Brain (organoid and tissue), 16 donors: ENCODE measurements at places on chromosomes 1 and 21.

DNA sequence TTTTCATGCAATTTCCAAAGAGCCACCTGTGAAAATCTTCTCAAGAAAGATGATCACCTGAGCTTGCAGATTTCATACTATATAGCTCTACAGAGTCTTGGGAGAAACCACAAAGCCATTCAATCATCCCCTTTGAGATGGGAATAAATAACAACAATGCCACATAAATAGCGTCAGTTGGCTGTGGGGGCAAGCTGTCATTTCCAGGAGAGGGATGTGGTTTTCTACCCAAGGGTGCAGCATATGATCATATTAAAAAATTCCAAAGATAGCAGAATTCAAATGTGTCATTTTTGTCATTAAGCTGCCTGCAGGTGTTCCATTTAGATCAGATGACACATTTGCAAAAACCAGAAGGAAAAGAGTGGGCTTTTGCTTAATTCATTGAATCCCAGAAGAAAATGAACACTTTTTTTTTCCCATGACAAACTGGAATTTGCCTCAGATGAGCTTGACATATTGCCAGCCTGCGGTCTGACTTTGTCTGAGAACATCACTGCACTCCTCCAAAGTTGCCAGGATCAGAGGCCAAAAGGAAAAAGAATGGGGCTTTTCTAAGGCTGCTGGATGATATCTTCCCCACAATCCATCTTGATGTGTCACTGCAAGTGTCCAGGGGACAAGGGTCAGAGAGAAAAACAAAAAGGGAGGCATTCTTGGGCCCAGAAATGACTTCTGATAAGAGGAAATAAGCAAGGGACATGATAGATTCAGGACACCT, 314.1 kb upstream of the USP25 start:
- DNase-seq = no peak

- DNase-seq = no peak
Observed at GRCh38 chr1:20107796-20108195, 11.5 kb downstream of the PLA2G2D start.

DNA sequence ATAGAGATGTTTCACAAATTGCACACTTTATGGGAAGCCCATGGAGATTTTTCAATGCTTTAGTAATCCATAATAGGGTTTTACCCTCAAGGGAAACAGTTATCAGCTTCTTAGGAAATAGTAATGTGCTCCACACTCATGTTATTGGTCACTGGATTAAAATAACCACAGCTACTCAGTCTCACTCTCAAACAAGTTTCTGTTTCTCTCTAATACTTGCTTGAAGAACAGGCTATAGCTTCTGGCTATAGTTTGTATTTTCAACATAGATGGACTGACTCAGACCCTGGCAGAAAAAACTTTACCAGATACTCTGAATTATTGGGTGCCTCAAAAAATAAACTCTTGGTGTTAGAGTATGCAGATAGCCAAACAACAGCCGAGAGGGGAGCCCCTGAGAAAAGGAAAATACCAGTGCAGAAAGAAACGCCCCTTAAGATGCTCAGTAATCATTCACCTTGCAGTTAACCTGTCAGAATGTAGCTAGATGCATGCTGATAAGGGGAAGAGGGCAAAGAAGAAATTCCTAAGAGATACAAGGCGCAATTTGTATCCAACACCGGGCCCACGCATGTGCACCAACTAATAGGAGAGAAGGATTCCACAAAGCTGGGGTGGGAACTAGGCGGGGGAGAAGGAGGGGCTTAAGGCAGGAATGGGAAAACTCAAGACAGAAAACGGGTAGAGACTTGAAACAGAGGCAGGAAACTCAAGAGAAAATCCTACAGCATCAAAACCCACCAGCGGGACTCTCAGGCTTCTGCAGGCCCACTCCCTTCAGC, 30.4 kb upstream of the PDE4B start:
- peak; percentile 1 for DNase-seq

DNA sequence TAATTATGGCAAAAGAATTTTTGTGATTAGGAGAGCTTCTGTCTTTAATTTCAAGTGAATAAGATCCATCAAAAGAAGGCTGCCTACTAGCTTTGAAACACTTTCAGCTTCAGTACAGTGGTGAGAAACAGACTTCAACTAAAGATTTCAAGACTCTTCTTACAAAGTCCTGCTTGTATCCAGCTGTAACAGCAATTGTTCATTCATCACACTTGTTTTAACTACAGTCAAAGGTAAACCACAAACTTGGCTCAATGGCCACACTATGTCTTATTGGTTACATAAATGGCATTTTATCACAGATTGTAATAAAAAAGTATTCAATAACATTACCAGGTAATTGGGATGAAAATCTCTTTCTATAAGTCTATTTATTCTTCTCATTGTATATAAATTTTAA, 59.2 kb downstream of the WARS2 start:
- no peak for DNase-seq

DNA sequence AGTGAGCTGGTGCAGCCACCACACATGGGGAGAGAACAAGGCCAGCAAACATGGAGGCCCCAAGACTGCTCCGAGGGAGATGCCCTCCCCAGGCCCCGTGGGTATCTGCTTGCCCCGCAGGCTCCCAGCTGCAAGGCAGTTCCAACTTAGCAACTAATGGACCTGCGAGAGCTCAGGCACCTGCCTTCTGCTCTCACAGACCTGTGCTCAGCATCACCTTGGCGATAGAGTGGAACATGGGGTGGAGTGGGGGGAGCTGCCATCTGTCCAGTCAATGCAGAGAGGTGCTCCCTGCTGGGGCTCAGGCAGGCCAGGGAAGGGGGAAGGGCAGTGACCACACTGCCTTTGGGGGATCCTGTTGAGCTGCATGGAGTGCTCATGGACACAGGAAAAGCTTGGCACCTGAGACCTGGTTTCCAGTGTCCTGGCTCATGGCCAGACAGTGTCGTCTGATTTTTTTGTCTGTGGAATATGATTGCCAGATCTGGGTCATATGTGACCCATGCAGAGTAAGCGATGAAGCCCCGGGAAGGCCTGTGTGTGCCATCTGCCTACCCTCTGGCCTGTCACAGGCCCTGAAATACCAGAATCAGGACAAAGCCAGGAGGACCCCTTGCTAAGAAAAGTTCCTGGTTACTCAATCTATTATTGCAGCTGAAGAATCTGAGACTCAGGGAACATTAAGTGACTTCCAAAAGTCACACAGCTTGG, 39.9 kb upstream of the TENT5C start:
- DNase-seq = no peak

DNA sequence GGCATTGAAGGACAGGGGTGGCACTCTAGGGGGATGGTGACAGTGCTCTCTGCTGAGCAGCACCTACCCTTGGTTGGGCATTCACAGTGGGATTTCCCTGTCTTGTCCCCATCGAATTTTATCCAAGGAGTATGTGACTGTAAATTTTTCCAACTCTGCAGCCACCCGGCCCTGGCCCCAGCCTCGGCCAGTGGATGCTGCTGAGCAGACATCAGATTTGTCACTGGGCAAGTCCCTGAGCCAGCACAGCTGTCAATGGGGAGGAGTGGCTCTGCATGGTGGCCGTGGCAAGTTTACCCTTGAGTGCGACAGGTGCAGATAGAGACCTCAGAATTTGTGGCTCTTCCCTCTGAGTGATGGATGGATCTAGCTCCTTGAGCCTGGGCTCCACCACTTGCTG, 240.2 kb upstream of the CSF3R start:
- DNase-seq = no peak

GRCh38 chr21:28487455-28488070, 505.1 kb downstream of the LTN1 start:
- DNase-seq = peak; percentile 72

- peak; percentile 11 for DNase-seq
Observed at GRCh38 chr1:72003092-72003491, 279.2 kb downstream of the NEGR1 start.

- no peak for DNase-seq
Observed at GRCh38 chr1:77636864-77637263, 45.6 kb downstream of the ZZZ3 start.

DNA sequence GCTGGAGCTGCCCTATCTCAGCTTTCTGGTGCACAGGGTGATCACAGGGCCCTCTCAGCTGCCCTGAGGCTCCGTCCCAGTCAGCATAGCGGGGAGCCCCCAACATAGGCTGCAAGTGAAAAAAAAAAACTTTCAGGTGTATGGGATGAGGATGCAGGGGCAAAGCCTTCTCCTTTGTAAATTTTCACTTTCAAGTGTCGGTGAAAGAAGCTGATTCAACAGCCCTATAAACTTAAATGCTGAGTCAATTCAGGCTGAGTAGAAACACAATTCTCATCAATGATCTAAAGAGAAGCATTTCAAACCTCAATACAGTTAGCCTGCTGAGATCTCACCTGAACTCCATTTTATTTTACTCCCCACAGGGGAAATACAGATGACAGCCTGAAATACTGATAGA, 171.2 kb downstream of the SEC16B start:
- no peak for DNase-seq

DNA sequence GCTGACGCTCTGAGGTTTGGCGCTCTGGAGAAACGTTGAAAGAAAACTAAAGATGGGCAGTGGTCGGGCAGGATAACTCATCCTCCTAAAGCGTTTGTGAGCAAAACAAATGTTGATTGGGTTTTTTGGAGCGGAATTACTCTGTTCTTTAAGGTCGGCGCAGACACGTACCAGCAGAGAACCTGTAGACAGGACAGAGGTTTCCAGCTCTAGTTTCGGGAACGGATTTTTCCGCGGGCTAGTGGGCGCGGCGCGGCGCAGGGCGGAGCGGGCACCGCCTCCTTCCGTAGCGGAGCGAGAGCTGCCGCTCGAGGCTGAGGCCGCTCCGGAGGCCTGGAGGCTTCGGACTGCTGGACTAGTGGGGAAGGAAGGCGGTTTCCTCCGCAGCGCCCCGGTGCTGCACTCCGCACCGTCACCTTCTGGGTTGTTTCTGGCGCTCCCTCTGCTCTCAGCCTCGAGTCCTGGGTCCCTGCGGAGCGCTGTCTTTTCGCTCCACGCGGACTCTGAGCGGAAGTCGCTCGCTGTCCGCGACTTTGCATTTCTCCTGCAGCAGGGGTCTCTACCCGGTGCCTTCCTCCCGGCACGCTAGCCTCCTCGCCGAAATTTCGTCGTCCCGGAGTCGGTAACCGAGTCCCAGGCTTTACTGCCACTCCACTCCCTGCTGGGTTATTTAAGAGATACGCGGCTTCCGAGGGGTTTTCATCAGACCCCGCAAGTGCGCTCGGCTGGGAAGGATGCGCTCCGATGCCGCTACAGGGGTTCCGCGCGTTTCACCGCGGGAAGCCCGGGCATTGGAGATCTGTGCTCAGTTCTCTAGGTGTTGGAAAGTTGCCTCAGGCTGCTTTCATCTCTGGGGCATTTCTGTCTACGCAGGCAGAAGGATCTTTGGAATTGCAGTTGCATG, 7.0 kb downstream of the FOXD2 start:
- no peak for DNase-seq

- no peak for DNase-seq
Observed at GRCh38 chr1:30359539-30360220, 363.7 kb downstream of the MATN1 start.

GRCh38 chr21:40595806-40596205, 251.2 kb downstream of the DSCAM start:
- DNase-seq = no peak

GRCh38 chr1:201681375-201681774, 142.4 kb downstream of the NAV1 start:
- no peak for DNase-seq

GRCh38 chr1:151540982-151541377, 871 bp downstream of the TUFT1 start:
- peak; percentile 28 for DNase-seq

GRCh38 chr1:201903135-201903534, 14.4 kb downstream of the SHISA4 start:
- no peak for DNase-seq

DNA sequence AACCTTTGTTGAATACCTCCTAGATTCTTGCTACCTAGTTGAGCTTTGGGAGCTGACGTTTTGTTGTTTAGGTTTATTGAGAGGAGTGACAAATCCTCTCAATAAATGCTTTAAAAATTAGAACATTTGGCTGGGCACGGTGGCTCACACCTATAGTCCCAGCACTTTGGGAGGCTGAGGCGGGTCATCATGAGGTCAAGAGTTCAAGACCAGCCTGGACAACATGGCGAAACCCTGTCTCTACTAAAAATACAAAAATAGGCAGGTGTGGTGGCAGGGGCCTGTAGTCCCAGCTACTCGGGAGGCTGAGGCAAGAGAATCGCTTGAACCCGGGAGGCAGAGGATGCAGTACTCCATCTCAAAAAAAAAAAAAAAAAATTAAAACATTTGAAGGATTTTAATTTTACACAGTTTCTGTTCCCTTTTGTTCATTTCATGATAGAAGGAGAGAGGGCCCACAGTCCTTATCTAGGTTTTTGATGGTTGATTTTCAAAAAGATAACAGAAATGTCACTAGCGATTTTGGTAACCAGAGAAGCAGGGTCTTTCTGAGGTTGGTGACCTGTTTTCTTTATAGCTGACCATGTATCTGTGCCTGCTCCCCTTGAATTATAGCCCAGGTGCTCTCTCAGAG, 44.2 kb upstream of the PIGV start:
- no peak for DNase-seq

DNA sequence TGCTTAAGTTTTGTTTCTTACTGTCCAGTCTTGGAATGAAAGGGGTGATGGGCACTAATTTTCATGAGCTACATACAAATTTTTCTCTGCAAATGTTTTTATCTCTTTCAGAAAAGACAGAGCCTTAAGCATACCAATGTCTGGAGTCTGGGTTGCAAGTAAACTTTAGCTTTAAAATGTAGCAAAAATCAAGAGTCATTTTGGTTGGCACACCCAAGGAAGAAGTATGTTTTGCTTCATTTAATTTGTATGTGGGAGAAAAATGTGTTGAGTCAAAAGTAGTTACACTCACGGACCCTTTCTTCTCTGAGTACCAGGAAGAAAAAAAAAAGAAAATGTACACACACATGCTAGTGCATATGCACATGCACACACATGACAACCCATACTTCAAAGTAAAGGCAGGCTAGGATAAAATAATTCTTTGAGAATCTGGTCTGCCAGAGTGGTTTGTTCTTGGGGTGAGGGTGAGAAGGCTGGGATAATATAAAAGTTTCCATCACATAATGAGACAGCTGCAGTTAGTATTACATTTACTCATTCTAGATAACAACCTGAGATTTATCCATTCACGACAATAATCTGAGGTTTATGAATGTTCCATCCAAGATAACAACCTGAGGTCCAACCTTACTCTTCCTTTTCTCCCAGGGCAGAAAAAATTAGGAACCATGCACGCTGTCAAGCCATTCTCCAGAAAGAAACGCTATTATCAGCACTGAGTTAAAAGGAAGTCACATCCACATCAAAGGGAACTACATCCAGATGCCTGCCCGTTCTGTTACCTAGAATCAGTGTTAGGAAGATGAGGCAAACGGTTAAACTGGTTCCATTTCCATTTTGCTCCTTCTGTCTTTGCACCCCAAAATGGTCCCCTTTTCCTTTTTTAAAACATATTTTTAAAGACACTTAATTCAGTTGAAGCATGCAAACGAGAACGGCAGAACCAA, 9.3 kb downstream of the DPYD start:
- no peak for DNase-seq

DNA sequence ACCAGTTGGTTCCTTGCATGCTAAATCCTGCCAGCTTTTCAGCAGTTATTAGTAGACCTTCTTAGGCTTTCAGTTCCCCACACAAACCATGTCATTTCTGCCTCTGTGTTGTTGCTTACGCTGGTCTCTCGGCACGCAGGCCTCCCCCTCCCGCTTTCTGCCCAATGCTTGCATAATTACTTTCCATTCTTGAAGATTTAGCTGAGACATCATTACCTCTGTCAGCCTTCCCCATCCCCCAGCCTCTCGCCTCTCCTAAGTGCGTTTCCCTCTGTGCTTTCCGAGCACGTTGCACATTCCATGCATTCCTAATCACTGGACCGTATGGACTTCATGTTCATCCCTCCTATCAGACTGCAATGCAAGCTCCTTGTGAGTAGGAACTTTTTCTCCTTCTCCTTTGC, 26.8 kb downstream of the TSHB start:
- DNase-seq = peak; percentile 51

- peak; percentile 27 for DNase-seq
Observed at GRCh38 chr1:6724517-6725141, 23.0 kb upstream of the DNAJC11 start.
